ENCODE measurements at places on chromosomes 1 and 21. TPM values are rescaled to one million over a fixed set of nuclear protein-coding genes. Genes with fewer than 3 reads are reported as not detected.

DNA sequence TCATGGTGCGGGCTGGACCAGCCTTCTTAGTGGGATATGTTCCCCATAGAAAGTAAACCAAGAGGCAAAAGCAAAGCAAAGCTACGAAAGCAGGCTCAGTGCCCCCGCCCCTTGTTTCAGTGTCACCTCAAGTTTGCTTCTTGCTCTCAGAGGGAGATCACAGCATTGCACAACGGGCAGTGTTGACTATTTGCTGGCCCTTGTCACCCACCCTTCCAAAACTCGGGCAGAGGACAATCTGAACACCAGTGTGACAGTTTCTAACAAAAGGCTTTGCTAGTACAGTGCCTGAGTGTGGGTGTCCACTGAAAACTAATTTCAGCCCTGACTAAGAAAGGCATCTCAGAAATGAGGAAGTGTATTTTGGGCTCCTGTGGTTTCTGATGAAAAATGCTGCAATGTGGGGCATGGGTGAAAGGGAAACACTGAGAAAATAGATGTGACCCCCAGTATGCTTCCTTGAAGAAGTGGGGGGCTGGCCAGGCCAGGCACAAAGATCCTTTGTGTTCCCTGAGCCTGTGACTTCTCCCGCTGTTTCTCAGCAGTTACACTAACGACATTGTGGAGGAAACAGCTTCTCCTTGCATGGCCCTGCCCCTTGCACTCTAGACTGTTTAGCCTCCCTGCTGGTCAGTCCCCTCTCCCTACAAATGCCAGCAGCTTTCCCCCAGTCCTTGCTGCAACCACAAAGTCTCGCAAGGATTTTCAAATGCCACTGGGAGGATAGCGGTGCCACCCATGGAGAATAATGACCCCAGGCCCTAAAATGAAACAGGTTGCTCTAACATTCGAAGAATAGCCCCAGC, 33.3 kb upstream of the KCNE1 start:
- DNase-seq, result peak; percentile 86

DNA sequence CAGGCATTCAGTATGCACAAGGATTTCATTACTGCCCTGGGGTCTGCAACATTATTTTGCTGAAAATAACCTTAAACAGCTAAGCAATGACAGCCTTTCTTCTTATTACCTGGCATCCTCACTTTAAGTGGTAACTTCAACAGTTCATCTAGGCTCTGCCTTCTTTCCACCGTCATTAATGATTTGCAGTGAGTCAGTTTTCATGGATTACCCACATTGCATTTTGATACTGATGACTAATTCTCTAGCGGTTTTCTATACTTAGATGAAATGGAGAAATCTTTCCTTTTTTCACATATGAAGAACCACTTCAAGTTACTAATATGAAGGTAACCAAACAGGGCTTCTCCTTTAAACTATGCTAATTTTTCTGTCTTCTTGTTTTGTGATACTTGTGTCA, 226.9 kb upstream of the TMPRSS15 start:
- DNase-seq, result no peak

DNA sequence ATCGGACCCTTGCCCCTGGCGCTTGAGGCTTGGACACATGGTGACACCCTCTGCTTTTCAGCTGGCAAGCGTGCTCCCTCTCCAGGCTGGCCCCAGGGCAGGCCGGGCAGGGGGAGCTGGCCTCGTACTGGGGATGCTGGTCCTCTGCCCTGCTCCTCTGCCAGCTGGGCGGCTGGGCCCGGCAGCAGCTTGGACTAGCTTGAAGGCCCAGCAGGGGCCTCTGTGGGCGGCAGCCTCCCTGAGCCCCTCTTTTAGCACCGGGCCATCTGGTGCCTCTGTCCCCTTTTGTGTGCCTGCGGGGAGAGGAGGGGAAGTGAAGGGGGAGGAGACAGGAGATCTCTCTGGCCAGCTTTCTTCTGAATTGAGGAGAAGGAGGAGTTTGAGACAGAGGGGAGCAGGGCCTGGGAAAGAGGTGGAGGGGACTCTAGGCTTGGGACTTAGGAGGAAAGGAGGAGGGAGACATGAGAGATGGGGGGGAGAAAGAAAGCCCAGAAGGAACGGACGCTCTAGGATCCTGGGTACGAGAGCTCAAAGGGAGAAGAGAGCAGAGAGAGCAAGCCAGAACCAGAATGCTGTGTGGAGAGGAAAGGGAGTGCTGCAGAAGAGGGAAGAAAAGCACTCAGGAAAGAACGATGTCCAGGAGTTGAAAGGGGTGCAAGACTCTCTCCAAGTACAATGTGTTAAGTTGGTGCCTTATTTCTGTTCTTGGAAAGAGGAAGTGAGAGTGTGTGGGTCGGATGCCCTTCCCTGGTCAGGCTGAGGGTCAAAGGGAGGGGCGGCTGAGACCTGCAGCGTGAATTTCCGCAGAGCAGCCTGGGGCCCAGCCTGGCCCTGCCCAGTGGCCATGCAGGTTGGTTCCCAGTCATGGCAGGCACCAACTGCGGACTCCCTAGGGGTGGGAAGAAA, 40.3 kb downstream of the IER5 start:
- no peak for DNase-seq

GRCh38 chr1:209621286-209621685, 30.9 kb downstream of the LAMB3 start:
- DNase-seq, result no peak

- DNase-seq, result no peak
These were observed 14.5 kb upstream of the NLRP3 start for GRCh38 chr1:247401310-247402119.

The LDLRAD1 gene
- total RNA-seq, result not detected

DNA sequence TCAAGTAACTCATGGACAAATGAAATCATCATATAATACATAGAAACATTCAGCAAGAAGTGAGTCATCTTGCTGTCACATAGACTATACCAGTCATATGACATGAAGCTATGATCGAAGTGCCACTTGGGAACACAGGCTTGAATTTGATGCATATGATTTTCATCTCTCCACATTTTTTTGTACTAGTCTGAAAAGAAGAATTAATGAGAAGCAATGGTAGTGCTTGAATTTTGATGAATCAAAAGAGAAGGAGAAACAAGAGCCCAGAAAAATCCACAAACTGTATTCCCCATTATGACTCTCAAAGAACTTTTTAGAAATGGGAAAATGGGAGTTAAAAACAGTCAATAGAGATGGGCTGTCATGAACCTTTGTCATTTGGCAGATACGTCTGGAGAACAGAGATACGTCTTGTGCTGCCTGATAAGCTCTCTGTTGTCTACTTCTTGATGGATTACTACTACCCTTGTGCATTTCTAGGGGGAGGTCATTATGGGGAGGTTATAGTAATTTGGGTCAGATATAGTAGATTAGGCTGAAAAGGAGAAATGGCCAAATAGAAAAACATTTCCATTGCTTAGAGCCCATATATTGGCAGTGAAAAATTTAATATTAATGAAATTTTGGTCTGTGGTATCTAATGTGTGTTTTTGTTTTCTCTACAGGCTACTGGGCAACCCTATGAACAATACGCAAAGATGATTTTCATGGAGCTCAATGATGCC, 8.0 kb upstream of the LEPR start:
- DNase-seq, result no peak

DNA sequence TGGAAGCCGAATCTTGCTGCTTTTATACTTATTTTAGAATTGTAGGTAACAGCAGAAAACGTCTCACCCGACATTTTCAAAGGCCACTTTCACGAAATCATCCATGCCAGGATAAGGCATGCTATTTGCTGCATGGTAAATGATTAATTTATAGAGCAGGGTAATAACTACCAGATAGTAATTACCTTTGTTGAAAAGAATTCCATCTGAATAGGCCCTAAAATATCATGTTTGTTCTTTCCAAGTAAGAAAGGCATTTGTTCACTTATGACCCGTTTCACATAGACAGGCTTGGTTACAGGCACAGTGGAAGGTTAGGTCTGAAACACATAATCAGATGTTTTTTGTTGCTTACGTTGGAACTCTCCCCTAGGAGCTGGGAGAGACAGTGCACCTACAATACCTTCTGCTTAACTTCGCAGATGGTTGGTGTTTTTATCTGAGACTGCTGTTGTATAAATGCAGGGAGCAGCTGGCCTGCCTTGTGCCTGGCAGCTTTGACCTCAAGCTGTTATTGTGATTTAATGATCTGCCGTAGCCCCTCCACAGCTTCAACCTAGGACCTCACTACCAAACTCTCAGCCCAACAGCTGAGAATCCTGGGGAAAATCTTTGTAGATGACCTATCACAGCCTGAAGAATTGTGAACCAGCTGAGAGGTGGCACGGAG, 1.6 kb downstream of the SLC44A3 start:
- DNase-seq, result no peak

GRCh38 chr1:83970114-83970513, 28.8 kb downstream of the TTLL7 start:
- DNase-seq, result no peak

- no peak for DNase-seq
These were observed 52.7 kb upstream of the SERBP1 start for GRCh38 chr1:67482733-67483482.

DNA sequence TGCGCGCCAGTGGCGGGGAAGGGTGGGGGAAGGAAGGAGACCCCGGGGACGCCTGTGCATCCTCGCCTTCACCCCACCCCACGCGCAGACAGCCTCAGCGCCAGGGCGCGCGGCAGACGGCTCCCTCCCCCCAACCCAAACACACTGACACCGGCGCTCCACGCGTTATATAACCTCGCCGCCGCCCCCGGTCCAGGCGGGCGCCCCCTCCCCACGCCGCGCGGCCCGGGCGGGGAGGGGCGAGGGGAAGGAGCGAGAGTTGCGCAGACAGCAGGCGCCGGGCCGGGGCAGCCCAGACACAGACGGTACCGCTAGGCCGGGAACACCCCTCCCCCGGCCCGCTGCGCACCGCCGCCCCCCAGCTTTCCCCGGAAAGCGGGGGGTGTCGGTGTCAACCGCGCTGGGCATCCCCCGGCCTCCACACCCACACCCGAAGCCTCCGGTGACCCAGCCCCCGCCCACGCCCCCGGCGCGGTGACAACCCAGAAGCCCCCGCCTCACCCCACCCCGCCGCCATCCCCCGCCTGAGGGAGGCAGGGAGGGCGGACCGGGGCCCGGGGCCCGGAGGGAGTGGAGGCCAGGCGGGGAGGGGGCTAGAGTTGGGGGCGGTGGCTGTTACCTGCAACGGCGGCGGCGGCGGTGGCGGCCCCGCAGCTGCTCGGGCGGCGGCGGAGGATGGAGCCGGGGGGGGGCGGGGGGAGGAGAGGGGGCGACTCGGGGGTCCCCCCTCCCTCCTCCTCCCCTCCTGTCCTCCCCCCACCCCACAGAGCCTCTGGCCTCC, 432 bp downstream of the AKT3 start:
- DNase-seq, result no peak

DNA sequence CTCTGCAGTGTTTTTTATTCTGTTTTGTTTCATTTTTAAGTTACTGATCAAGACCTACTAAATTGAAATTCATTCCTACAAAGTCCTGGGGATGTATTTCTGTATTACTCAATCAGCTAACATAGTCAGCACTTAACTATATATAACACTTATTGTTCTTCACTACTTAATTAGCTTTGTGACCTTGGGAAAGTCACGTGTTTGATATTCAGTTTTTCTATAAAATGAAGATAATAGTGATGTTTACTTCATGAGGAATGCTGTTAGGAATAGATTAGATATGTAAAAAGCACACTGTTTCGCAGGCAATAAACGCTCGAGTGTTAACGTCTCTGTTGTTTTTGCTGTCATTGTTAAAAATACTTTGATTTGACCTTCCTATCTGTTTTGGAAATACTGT, 44.6 kb downstream of the CTTNBP2NL start:
- no peak for DNase-seq

DNA sequence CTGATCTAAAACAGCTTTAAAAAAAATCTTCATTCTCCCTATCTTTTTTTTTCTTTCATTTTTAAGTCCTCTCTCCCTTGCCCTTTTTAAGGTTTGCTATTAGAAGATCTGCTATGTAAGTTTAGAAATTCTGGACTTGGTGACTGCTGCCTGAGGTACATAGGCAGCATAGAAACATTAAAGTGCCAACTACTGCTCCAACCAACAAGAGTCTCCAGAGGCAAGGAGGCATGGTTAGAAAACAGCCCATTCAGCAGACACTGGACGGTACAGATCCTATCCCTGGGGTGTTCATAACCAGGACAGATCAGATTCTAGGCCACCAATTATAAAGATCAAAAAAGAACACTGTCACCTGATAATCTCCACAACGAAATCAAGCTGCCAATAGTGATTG, 36.6 kb downstream of the GPR3 start:
- no peak for DNase-seq

The CLCA4 gene
- 0.05 TPM for total RNA-seq

The NUAK2 gene
- total RNA-seq, result 3.0 TPM

The HSF2BP gene
- 0.48 TPM for total RNA-seq

The VANGL2 gene
- 1.1 TPM for total RNA-seq

GRCh38 chr1:53891678-53892077, 2.1 kb upstream of the YIPF1 start:
- no peak for DNase-seq

DNA sequence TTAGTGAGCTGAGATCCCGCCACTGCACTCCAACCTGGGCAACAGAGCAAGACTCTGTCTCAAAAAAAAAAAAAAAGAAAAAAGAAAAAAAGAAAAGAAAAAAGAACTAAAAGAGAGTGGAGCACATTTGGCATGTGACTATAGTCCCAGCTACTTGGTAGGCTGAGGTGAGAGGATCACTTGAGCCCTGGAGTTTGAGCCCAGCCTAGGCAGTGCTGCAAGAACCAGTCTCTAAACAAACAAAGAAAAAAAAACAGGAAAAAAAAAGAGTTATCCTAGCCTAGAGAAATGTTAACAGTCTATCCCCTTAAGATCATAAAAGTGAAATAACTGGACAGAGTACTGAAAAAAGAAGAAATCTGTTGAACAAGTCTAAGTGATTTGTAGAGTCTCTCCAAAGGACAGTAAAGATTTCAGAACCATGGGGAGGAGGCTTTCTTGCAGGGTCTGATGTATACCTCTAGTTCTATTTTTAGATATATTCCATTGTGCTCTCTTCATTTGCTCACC, 4.5 kb upstream of the PRDX1 start:
- no peak for DNase-seq
